ENCODE measurements at places on chromosomes 5 and 9. TPM values are rescaled to one million over a fixed set of nuclear protein-coding genes. Genes with fewer than 3 reads are reported as not detected.

The LMX1B gene
- total RNA-seq: 1.7 TPM

DNA sequence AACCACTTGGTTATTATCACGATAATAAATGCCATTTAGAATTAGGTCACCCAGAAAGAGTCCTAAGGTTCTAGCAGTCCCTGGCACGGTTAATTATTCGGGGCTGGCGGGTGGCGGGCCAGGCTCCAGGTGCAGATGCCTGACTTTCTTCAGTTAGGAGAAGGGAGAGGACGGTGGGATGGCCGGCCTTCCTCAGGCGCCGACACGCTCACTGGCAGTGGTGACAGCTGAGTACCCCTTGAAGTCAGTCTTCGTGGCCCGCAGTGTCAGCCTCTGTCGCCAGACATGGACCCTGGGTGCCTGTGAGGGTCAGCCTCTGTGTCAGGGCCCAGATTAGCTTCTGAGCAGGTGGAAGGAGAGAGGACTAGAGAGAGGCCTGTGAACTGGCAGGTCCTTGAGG lies 21.1 kb upstream of the EXOC3 start:
- no peak for DNase-seq

The ZNF366 gene
- total RNA-seq: 0.13 TPM

GRCh38 chr5:143717400-143717799 lies 94.6 kb upstream of the HMHB1 start:
- DNase-seq: no peak

The PCA3 gene
- not detected for total RNA-seq

The PLAC8L1 gene
- not detected for total RNA-seq

The FSTL4 gene
- not detected for total RNA-seq

- DNase-seq: peak; percentile 63
Measured at GRCh38 chr5:74433255-74433895, 207.2 kb downstream of the ENC1 start.

DNA sequence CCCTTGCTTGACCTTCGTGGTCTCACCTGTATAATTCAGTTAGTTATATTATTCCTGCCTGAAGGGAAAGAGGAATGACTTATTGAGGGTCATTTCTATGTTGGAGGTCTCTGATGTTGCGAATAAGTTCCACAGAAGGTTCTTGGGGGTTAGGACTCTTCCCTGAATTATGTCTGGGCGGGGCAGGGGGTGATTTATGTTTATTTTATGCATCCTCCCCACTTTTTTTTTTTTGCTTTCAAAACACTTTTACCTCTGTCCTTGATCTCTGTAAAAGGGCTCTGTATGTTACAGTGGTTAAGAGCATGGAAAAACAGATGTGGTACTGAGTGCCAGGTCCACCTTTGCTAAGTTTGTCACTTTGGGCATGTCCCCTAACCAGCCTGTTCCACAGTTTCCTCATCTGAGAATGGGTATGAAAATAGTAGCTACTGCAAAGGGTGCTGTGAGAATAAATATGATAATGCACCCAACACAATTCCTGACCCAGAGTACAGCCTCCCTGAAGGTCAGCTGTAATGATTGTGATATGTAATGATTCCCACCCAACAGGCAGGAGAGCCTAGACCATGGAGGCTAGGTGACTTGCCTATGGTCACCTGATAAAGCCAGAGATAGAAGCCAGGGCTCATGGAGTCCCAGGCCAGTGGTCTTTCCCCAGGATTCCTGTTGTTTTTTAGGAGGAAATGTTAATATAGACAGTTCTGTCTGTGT lies 54.8 kb downstream of the SLC22A5 start:
- no peak for DNase-seq

GRCh38 chr5:65102371-65102975 lies 333.7 kb downstream of the CWC27 start:
- no peak for DNase-seq

The SMIM32 gene
- not detected for total RNA-seq

DNA sequence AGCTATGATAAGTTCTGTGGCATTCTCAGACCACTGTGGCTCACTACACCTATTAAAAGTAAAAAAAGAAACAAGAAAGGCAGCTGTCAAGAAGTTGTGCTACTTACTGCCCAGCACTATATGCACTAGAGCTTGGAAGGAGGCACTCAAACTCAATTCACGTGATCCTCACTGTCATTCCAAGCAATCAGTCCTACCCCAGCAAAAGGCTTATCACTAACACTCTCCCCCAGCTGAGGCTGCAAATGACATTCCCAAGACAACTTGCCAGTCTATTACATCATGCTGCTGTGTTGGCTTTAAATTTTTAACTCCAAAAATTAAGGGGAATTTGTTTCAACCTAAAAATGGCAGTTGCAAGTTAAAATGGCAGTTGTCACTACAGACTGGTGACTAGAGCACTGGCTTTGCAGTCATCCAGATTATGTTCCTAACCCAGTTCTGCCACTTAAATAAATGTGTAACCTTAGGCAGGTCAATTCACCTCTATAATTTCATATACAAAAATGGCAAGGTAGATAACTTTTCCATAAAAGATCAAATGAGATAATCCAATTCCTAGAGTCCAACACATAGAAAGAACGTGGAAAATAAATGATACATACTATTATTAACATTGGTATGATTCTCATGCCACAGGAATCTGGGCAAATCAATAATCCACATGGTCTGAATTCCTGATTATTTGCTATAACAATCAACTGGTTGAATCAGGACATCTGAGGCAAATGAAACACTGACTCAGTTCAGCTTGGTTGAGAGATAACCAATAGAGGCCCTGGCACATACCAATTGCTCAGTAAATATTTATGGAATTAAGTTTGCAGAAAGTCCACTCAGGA lies 52.4 kb downstream of the FBXW11 start:
- DNase-seq: no peak

DNA sequence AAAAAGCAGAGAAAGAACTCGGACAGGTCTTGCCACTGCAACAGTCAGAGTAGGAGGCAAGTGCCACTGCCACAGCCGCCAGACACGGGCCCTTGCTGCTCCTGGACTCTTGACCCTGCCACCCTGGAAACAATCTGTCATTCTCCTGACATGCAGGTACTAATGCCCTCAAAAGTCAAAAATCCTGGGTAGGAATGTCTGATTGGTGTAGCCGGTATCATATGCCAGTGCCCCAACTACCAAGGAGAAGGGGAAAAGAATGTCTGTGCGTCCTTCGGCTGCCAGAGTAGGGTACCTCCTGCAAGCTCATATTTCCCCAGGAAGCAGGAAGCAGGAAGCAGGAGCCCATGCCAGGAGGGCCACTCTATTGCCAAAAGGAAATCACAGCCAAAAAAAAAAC lies 30.5 kb upstream of the F2RL1 start:
- no peak for DNase-seq

The MELK gene
- 16.0 TPM for total RNA-seq

- DNase-seq: no peak
Measured at GRCh38 chr9:112755016-112755427, 4.5 kb downstream of the SNX30 start.

- DNase-seq: no peak
Measured at GRCh38 chr5:141762790-141763368, 80.8 kb upstream of the ARAP3 start.

DNA sequence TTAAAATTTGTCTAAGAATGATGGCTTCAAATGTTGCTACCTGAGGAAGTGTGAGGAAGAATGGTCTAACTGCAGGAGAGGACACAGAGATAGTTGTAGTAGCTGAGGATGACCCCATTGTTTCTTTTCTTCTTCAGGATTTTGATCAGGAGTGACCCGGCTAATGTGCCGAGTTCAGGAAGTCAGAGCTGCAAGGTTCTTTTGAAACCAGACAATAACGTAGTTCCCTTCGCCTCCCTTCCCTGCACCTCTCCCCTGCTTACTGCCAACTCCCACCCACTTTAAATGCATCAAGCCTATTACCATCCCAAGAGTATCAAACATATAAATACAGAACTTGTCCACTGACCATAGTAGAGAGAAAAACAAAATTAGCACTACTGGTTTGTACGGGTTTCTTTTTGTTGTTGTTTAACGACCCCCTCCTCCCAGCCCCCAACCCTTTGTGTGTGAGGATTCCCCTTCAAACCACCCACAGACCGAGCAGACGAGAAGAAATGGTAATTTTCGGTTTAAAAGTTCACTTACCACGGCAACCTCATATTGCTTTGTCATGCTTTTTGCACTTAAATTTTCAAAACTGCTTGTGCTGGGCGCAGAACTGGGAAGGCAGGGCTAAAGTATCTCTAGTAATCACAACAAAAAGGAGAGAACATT lies 23.5 kb upstream of the ELAVL2 start:
- DNase-seq: no peak

GRCh38 chr5:81629986-81630385 lies 120.9 kb downstream of the SSBP2 start:
- no peak for DNase-seq

DNA sequence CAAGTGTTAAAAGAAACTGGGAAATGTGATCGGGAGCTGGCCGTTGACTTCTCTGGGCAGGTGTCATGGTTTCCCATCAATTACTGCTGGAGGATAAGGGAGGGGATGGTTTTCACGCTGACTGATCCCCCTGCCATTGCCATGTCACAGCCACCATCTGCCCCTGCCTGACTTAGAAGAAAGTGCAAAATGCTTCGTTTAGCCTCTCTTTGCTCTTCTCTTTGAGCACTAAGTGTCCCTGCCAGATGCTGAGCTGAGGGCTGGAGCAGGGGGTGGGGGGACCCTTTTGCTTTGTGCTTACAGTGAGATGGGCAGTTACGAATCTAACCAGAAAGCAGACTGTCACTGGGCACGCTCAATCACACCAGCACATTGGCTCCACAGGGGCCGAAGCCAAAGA lies 138.4 kb upstream of the ALDH1B1 start:
- DNase-seq: no peak

The WNT8A gene
- total RNA-seq: not detected
